ENCODE measurements at places on chromosomes 16 and 17.
A peak's percentile ranks its signal among the peaks of the same experiment; 100 is the strongest.

DNA sequence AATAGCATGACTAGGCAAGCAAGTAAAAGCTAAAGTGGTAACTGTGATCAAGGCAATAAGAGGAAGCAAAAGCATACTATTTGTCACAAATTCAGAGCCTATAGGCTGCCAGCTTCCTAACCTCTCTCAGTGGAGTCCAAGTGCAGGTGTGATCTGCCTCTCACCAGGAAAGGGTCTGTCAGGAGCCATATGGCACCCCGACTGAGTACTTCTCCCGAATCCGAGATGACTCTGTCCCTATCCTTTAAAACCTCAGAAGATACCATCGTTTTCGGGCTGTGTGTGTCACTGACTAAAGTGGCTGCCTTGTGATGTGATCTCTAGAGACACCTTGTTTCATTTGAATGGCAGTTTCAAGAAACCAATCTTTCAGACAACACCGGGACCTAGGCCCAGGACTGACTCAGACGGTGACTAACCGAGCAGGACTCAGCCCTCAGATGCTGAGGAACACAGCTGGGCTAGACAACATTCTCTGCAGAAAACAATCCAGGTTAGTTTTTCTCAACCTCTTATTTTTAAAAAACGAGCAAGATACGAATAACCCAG is 63.6 kb downstream of the SMG6 start:
- DNase-seq: no peak
- H3K27me3 ChIP-seq: no peaks in the 10 kb centered on the region
- H3K4me3 ChIP-seq: peak overlapping the region; percentile 27
- H3K36me3 ChIP-seq: peaks cover 24% of the 10 kb centered on the region
- peak overlapping the region; percentile 18 for H3K27ac ChIP-seq
- H3K4me1 ChIP-seq: peaks cover 5% of the 10 kb centered on the region

GRCh38 chr17:39949028-39949427 is 13.8 kb upstream of the GSDMA start:
- no peak for DNase-seq
- H3K4me3 ChIP-seq: no peak overlapping the region
- no peaks in the 10 kb centered on the region for H3K36me3 ChIP-seq

DNA sequence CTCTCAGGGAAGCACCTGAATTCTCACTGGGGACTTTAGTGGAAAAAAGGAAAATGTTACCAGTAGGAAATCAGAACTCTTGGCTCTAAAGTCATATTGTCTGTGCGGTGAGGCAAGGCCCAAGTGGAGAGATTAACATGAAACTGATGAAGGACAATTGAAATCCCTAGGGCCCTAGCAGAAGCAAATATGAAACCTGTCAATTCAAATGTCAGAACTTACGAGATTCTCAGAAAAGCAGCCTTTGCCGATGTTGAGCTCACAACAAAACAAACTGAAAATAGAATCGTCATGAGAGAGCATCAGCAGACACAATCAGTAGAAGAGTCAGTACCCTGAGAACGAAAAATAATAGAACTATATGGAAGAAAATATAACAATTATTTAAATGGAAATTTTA is 108.8 kb downstream of the ELAC2 start:
- H3K4me1 ChIP-seq: no peaks in the 10 kb centered on the region
- no peaks in the 10 kb centered on the region for H3K36me3 ChIP-seq
- no peaks in the 10 kb centered on the region for H3K27me3 ChIP-seq
- no peak overlapping the region for H3K27ac ChIP-seq
- no peak overlapping the region for H3K4me3 ChIP-seq

- H3K27me3 ChIP-seq: no peaks in the 10 kb centered on the region
- H3K36me3 ChIP-seq: peaks cover 22% of the 10 kb centered on the region
- H3K4me3 ChIP-seq: no peak overlapping the region
- no peaks in the 10 kb centered on the region for H3K4me1 ChIP-seq
- no peak for DNase-seq
- no peak overlapping the region for H3K27ac ChIP-seq
Observed at GRCh38 chr16:11042191-11042590, 97.8 kb downstream of the CLEC16A start.

GRCh38 chr17:6551869-6552531 is 4.4 kb downstream of the PITPNM3 start:
- H3K36me3 ChIP-seq: no peaks in the 10 kb centered on the region
- peaks cover 26% of the 10 kb centered on the region for H3K4me1 ChIP-seq
- peaks cover 41% of the 10 kb centered on the region for H3K27me3 ChIP-seq

DNA sequence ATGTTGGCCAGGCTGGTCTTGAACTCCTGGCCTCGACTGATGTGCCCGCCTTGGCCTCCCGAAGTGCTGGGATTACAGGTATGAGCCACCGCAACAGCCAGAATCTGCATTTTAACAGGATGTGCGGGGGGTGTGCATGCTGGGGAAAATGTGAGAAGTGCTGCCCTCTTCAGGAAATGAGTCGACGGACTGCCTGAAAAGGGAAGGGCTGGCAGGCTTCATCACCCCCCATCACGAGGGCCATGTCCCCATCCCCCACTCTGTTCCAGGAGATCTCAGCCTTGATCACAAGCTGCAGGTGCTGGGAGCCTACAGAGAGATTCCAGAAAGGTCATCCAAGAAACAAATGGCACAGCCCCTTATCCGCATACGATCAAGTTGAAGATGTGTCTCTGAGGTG is 195.3 kb upstream of the RPL38 start:
- no peak overlapping the region for H3K4me3 ChIP-seq
- no peak overlapping the region for H3K27ac ChIP-seq
- DNase-seq: no peak
- no peaks in the 10 kb centered on the region for H3K36me3 ChIP-seq
- peaks cover 77% of the 10 kb centered on the region for H3K27me3 ChIP-seq
- H3K4me1 ChIP-seq: no peaks in the 10 kb centered on the region
